ENCODE measurements at places on chromosomes 3 and 15.

GRCh38 chr3:64209866-64210621, 15.2 kb downstream of the PRICKLE2 start:
- no peaks in the 10 kb centered on the region for H3K4me1 ChIP-seq
- H3K27ac ChIP-seq, result no peak overlapping the region
- no peaks in the 10 kb centered on the region for H3K27me3 ChIP-seq

GRCh38 chr3:168260859-168261258, 165.1 kb upstream of the GOLIM4 start:
- H3K27ac ChIP-seq, result no peak overlapping the region
- no peaks in the 10 kb centered on the region for H3K36me3 ChIP-seq
- no peaks in the 10 kb centered on the region for H3K4me1 ChIP-seq
- DNase-seq, result no peak
- H3K27me3 ChIP-seq, result no peaks in the 10 kb centered on the region

DNA sequence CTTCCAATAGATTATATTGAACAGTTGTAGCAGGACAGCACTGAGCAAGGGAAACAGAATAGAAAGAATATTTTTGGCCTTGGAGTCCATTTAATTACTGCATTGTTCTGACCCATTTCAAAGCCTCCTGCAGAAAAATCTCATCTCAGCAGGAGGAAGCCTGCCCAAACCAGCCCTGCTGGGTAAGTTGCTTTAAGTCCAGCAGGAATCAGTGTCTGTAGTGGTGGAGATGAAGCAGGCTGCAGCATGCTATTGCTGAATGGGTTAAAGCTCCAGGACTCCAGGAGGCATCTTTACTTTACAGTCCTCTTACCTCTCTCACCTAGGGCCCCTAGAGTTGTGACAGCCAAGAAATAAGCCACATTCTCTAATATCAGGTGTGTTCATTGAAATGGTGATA, 380.3 kb upstream of the THBS1 start:
- H3K4me1 ChIP-seq, result no peaks in the 10 kb centered on the region
- no peak for DNase-seq
- H3K36me3 ChIP-seq, result no peaks in the 10 kb centered on the region
- H3K4me3 ChIP-seq, result no peak overlapping the region
- no peaks in the 10 kb centered on the region for H3K27me3 ChIP-seq

DNA sequence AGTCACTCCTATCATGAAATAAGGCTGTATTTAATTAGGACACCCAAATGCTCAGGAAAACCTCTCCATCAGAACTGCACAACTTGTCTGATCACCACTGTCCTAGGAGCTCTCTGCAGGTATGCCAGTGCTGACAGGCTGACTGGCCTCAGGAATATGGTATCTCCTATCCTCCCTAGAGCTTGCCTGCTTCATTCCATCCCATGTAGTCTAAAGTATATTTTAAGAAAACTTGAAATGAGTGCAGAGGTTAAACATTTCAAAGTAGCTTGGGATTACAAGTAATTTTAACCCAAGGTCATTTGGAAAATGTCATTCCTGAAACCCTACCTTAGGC, 23.7 kb downstream of the FILIP1L start:
- no peaks in the 10 kb centered on the region for H3K4me1 ChIP-seq
- no peaks in the 10 kb centered on the region for H3K36me3 ChIP-seq
- DNase-seq, result no peak
- no peak overlapping the region for H3K27ac ChIP-seq
- H3K27me3 ChIP-seq, result no peaks in the 10 kb centered on the region

DNA sequence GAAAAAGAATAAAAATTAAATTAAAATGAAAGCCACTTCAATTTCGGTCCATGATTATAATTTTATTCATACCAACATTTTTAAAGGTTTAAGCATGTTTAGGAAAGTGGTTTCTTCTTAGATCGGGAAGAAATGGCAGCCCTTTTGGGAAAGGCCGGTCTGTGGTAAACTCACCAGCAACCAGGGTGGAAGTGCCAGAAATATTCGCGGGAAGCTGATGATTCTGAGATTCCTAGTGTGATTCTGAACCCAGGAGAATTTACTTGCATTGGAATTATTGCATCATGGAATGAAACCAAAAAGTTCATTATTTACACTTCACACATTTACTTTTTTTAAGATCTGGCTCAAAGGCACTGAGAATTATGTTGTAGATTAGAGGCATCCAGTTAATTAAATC, 97.2 kb upstream of the CCNL1 start:
- no peaks in the 10 kb centered on the region for H3K36me3 ChIP-seq
- no peaks in the 10 kb centered on the region for H3K4me1 ChIP-seq
- no peak overlapping the region for H3K4me3 ChIP-seq
- no peak overlapping the region for H3K27ac ChIP-seq
- no peaks in the 10 kb centered on the region for H3K27me3 ChIP-seq

GRCh38 chr3:65914032-65914739, 124.5 kb downstream of the MAGI1 start:
- H3K36me3 ChIP-seq, result no peaks in the 10 kb centered on the region
- no peak overlapping the region for H3K27ac ChIP-seq
- H3K4me3 ChIP-seq, result no peak overlapping the region
- no peaks in the 10 kb centered on the region for H3K4me1 ChIP-seq

DNA sequence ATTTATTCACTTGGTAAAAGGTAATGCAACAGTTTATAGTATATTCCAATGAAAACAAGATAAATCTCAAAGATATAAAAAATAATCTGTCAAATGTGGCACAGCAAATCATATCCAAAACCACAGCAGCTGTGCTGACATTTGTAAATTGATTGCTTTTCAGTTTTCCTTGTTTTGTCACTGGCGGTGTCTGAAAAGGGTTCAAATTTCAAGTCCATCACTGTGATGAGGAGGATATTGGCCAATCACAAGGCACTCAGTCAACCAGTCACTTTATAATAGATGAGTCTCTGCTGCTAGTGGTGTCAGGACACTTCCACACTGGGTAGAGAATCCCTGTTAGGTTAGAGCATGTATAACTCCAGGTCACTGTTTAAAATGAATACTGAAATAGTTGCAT, 154.8 kb downstream of the SLC9A9 start:
- no peak for DNase-seq
- H3K27ac ChIP-seq, result no peak overlapping the region
- H3K4me1 ChIP-seq, result no peaks in the 10 kb centered on the region
- H3K4me3 ChIP-seq, result no peak overlapping the region
- H3K27me3 ChIP-seq, result no peaks in the 10 kb centered on the region
- no peaks in the 10 kb centered on the region for H3K36me3 ChIP-seq

DNA sequence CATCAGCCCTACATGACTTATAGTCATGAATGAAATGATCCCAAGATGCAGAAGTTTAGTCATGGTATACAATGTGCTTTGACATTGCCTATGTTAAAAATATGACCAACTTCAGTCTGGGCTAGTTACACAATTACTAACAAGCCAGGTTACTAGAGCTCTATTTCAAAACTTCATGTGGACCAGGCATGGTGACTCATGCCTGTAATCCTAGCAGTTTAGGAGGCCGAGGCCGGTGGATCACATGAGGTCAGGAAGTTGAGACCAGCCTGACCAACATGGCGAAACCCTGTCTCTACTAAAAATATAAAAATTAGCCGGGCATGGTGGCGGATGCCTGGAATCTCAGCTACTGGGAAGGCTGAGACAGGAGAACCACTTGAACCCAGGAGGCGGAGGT, 613.0 kb downstream of the CADM2 start:
- DNase-seq, result no peak
- no peak overlapping the region for H3K27ac ChIP-seq
- H3K36me3 ChIP-seq, result no peaks in the 10 kb centered on the region
- H3K27me3 ChIP-seq, result no peaks in the 10 kb centered on the region
- H3K4me3 ChIP-seq, result no peak overlapping the region
- no peaks in the 10 kb centered on the region for H3K4me1 ChIP-seq
